ENCODE measurements at places on chromosomes 4 and X. TPM values are rescaled to one million over a fixed set of nuclear protein-coding genes. Genes with fewer than 3 reads are reported as not detected.

TEX13D gene
- total RNA-seq: not detected

DNA sequence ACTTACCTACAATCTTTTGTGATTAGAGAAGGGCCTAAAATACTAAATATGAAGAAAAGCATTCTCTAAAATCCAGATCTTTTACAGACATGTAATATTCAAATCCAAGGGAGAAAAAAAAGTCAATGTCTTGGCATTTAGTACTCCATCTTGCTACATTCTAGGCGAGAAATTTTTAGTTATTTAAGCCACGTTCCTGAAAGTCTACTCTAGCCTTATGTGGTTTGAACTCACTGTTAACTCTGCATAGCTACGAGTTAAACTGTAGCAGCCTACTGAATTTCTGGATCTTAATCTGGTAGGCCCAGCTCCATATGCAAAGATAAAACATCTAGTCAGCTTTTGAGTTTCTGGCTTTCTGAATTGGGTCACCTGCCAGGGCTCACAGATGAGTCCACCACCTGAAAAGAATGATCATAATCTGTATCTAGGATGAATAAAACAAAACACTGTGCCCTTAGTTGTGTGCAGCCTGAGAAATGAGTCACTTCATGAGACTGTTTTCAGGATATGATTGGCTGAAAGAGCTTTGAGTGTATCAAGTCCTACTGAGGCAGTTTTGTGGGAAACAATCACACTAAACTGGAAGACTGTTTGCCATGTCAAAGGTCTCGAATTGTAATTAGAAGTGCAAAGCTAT, 3.2 kb upstream of the NEK1 start:
- no peak for DNase-seq

NXF2B gene
- 1.6 TPM for total RNA-seq

DNA sequence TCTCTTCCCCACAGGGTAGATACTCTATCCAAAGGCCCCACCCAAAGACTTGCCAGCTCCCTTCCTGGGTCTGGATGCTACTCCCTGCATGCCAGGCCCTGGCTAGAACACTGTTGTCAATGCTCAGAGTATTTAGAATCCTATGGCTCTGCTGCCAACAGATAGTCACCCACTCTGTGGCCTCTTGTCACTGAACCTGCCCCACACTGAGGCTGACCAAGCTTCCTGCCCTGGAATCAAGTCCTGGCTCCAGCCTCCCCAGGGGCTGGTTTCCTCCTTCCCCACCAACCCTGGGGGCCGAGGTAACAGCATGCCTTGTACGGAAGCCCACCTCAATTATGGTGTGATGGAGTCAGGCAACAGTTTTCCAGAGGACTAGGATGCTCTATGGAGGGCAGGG, 63.3 kb downstream of the EFNB1 start:
- DNase-seq: no peak

DNA sequence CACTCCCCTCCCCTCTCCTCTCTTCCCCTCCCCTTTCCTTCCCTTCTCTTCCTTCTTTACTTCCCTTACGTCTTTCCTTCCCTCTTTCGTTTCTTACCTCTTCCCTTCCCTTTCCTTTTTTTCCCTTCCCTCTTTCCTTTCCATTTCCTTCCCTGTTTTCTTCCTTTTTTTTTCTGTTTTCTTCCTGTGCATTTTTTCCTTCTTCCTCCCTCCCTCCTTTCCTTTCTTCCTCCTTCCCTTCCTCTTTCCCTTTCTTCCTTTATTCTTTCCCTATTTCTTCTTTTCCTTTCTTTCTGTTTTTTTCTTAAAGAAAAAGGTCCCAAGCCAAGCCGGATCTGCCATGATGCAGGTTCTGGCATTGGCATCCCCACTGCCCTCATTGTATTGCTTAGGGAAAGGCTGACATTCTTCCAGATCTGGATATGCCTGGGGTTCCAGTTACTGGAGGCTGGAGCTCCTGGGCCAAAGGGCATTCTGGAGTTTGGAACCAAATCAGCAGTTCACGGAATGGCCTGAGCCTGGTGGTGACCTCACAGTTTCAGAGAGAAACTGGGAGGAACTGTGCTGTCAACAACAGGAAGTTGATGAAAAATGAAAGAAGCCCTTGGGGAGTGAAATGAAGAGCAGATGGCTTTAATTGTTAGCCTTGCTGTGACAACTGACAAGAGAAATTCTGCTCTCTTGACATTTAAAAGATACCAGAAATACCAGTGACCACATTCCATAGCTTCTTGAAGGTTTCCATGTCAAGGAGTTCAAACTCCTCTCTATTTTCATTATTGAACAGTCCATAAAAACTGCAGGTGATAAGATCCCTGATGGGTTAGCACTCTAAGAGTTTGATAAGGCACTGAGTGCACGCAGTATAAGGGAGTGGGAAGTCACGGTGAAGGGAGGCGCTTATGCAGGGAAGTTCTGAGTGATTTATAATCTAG, 622.1 kb downstream of the SPRY1 start:
- peak; percentile 42 for DNase-seq

ZAR1 gene
- total RNA-seq: 0.27 TPM

DNA sequence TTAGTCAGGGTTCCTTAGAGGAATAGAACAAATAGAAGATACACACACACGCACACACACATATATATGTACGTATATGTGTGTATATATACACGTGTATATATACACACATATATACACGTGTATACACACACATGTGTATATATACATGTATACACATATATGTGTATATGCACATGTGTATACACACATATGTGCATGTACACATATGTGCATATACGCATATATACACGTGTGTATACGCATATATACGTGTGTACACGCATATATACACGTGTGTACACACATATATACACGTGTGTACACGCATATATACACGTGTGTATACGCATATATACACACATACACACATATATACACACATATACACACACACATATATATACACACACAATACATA, 41.5 kb downstream of the ASMT start:
- DNase-seq: no peak

CDKL5 gene
- total RNA-seq: 18.2 TPM

DNA sequence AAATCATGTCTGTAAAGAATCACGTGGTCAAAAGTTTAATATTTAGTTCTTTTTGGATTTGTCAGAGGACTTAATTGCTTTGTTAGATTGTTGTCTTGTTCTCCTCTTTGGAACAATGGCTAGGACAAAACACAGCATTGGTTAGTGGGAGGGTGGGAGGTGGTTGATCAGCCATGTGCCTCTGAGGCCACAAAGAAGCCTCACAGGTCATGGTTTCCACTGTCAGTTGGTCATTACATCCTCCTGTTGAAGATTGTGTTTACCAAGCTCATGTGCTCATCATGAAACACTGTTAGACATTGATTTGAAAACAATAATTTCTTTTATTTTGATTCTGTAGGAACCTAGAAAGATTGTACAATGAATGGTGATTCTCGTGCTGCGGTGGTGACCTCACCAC, 31.9 kb downstream of the ADD1 start:
- no peak for DNase-seq

GRCh38 chrX:52216541-52216940, 31.9 kb downstream of the MAGED4 start:
- DNase-seq: no peak

MMRN1 gene
- total RNA-seq: not detected

GAGE2A gene
- not detected for total RNA-seq

BEX3 gene
- total RNA-seq: 595 TPM

SYP gene
- 0.45 TPM for total RNA-seq

All from endodermal cell (in vitro differentiated cells).